ENCODE measurements at places on chromosomes 1 and 21.

DNA sequence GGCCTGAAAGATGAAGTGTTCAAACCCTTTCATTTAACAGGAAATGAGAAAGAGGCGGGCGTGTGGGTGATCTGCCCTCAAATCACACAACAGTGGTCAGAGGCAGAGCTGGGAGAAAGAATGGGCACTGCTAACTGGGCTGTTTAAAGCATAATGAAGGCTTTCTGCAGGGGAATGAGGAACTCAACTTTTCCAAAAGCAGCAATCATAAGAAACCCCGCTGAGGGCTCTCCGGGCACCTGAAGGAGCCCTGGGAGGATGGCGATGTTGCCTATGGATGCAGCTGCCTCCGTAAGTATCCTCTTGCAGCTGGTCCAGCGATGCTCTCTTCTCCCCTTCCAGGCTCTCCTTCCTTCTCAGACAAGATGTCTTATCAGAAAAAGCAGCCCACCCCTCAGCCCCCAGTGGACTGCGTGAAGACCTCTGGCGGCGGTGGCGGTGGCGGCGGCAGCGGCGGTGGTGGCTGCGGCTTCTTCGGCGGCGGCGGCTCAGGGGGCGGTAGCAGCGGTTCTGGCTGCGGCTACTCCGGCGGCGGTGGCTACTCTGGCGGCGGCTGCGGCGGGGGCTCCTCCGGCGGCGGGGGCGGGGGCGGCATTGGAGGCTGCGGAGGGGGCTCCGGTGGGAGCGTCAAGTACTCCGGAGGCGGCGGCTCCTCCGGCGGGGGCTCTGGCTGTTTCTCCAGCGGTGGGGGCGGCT, 1.2 kb downstream of the LORICRIN start:
- DNase-seq, result no peak

DNA sequence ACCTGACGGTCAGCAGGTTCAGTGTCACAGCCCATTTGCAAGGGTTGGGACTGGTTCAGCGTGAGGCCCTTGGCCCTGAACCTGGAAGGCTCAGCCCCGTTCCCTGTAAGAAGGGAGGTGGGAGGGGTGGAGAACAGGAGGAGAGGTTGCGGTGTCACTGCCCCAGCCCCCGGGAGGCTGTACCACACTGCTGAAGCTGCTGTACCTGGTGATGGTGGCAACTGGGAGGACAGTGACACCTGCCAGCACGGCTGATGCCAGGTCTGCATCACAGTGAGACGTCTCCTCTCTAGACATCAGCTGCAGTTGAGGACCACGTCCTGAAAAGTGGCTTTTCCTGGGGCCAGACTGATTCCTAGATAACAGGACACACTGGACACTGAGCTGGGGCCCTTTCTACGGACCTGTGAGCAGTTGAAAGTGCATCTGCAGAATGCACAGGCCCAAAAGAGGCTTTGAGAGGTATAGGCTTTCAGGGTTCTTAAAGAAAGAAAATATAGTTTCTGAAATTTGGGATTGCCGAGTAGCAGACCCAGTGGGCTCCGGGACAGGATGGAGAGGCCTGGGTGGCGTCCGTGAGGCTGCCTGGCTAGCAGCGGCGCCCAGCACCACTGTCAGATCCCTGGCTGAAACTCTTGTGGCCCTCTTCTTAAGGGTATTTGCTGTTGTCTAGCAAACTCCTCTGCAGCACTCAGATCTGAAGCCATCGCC, 47.7 kb downstream of the COQ8A start:
- no peak for DNase-seq

DNA sequence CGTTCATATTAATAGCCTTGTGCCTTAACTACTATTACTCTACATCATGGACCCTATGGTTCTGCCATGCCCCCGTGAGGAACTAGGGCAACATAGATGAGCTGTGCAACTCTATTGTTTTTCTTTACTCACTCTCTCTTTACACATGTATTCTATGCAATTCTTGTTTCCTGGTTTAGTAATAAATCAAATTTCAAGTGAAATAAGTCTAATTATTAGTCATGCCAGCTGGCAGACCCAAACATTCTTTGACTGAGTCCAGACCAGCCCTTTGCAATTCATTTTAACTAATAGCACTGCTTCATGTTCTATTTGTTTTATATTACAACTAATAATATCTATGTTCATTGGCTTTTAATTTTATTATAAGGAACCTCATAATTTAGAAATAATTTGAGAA, 789.3 kb upstream of the ADAMTS5 start:
- no peak for DNase-seq

- no peak for DNase-seq
These were observed 121.5 kb downstream of the XCL2 start for GRCh38 chr1:168422203-168422847.

DNA sequence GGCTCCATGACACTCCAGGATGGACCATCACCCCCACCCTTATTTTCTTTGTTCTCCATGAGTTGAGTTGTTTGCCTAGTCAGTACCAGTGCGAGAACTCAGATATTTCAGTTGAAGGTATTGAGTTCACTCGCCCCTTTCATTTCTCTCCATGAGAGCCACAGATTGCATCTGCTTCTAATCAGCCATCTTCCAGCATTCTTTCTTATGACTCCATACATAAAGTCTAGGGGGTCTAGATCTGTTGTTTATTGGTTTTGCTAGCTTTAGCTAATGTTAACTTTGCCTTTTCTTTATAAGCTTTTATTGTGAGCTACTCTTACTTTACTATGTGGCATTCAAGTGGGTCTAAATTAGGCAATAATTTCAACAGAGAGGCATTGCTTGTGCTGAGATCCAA, 71.6 kb upstream of the PDC start:
- no peak for DNase-seq
